ENCODE measurements at places on chromosomes 3 and 15. TPM values are rescaled to one million over a fixed set of nuclear protein-coding genes. Genes with fewer than 3 reads are reported as not detected.

GRCh38 chr3:80338366-80338765 is 570.6 kb upstream of the ROBO1 start:
- no peak for DNase-seq

DNA sequence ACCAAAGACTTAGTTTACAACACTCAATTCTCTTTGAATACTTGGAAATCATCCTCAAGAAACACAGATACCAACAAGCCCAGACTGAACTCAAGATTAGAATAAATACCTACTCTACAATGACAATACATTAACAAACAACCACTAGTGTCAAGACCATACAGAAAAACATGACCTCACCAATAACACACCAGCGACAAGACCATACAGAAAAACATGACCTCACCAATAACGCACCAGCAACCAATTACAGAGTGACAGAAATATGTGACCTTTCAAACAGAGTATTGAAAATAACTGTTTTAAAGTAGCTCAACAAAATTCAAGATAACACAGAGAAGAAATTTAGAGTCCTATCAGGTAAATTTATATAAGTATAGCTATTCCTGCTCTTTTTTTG is 876.0 kb downstream of the EPHA3 start:
- DNase-seq, result no peak

- no peak for DNase-seq
Observed at GRCh38 chr3:156952011-156952410, 125.9 kb downstream of the LEKR1 start.

DNA sequence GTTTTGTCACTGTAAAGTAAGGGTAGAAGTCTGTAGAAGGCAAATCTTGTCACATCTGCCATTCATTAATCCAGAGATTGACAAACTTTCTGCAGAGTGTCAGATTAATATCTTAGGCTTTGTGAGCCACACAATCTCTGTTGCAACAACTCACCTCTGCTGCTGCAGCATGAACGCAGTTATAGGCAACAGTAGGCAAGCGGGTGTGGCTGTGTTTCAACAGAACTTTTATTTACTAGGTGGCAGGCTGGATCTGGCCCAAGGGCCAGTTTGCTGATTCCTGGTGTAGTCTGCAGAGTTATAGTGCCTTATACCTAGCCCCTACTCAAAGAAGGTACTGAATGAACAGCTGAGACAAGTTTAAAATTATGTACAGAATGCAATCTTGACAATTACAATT is 396.7 kb downstream of the FOXP1 start:
- no peak for DNase-seq

- no peak for DNase-seq
Observed at GRCh38 chr15:91783451-91783850, 70.1 kb upstream of the SLCO3A1 start.

SPINK8 gene
- not detected for total RNA-seq

- DNase-seq, result no peak
Observed at GRCh38 chr15:51982013-51982769, 10.6 kb upstream of the LEO1 start.

- peak; percentile 46 for DNase-seq
Observed at GRCh38 chr3:126083511-126083912, 412 bp downstream of the SLC41A3 start.

DNA sequence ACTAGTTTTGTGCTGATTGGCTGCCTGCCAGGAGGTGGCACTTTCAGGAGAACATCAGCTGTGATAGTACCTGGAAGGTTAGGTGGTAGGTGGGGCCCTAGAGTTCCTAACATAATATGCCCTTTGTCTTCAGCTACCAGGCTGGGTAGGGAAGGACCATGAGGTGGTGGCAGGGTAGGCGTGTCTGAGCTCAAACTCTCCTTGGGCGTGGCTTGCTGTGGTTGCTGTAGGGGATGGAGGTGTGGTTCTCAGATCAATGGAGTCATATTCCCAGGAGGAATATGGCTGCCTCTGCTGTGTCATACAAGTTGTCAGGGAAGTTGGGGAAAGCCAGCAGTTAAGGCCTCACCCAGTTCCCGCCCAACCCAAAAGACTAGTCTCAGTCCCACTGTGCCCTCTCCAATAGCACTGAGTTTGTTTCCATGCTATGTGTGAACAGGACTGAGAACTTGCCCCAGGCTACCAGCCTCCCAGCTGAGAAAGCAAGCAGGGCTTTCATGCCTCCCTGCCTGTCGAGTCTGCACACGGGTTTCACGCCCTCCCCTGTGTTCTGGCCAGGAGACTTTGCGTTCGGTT is 107.7 kb downstream of the CHCHD4 start:
- DNase-seq, result no peak

WDR72 gene
- not detected for total RNA-seq

MAP6D1 gene
- total RNA-seq, result not detected

DNA sequence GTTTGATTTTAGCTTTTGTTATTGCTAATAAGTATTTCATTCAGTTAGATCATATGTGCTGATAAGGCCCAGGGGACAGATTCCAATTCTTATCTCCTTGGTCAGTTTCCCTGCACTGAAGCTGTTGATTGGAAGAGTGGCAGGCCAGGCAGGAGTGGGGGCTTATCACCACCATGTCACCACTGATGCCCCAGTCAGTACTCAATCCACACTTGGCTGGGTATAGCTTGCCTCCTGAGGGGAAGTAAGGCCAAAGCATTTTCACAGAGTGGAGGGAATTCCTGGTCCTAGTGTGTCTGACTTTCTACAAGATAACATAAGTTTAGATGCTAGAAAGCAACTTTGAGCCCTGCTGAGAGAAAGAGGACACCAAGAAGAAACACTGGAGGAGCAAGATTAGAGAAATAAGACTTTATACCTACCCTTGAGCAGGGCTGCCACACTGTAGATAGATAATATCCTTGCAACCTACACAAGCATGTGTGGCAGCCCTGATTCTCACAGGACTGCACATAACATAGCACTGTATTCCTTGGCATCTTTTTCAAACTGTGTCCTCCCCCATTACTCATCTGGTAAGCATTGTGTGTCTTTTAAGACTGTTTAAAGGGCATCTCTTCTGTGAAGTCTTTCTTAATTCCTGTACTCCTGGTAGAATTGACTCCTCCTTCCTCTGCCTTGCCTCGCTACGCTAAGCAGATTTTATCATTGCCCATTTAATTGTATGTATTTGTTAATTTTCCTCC is 24.3 kb downstream of the OXNAD1 start:
- no peak for DNase-seq

GRCh38 chr3:182220471-182220870 is 508.7 kb downstream of the SOX2 start:
- no peak for DNase-seq

SLC28A1 gene
- not detected for total RNA-seq

MKRN2OS gene
- total RNA-seq, result not detected

GRCh38 chr3:119795849-119796248 is 13.9 kb downstream of the NR1I2 start:
- DNase-seq, result no peak

GRCh38 chr3:175378348-175378747 is 519.2 kb downstream of the NAALADL2 start:
- DNase-seq, result no peak

GRCh38 chr15:57213862-57214261 is 162.4 kb upstream of the CGNL1 start:
- DNase-seq, result no peak

DNA sequence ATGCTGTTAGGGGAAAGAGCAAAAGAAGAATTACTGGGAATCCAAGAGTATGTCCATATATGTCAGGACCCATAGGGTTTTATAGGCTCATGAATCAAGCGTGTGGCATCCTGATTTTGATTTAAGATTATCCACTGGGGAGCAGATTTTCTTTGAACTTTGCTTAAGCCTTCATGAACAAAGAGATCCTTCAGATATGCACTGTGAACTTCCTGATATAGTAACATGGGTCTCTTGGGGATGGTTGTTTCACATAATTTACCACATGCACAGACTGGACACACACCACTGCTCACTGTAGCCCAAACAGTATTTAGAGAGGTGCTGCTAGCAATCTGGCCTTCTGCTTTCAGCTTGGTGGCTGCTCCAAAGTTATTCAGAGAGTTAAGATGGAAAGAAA is 200.9 kb upstream of the ZPLD1 start:
- no peak for DNase-seq

DNA sequence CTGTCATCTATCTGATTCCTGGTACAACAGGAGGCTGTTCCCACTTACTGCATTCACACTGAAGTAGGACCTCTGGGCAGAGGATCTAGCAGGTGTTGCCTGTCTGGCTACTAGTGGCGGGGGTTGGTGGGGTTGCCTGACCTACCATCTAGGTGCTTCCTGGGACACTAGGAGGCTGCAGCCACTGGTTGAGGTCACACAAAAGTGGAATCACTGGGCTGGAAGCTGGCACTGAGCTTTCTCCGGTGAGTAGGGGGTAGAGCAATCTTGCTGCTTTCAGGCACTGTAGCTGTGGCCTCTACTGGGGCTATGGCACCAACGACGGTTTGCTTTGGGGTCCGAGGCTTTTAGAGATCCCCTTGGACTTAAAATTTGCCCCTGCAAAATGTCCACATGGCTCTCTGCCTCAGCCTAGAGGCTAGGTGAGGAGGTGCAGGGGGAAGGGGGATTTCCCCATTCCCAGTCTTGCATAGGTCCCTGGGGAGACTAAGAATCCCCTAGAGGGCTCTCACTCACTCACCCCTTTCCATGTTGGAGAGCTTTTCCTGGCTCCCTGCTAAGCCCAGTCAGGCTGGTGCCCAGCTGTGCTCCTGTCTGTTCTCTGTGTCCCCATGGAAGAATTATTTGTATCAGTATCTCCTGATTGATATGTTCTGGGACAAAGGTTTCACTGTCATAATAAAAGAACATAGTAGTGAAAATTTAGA is 397.7 kb upstream of the EPHA6 start:
- no peak for DNase-seq

DNA sequence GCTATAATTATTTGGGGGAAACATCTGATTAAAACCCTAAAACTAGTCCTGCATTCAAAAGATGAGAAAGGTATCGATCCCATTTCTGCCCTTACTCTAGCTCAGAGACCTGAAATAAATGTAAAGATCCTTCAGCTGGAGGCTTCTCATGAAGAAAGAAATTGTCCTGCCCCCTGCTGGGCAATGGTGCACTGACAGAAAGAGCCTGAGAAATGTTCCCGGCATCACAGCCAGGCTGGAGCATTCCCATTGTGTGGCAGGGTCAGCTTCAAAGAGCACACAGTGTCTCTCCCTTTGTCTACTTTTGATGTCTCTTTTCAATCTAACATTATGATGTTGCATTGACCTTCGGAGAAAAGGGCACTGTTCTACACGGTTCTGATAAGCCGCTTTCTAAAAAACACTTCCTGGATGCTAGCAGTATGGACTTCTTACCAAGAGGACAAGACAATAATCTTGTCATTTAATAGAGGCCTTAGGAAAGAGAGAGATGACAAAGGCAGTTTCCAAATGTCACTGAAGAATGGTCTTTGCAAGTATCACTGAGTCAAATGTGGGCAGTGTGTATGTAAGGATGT is 287.5 kb downstream of the MAGI1 start:
- no peak for DNase-seq

DNA sequence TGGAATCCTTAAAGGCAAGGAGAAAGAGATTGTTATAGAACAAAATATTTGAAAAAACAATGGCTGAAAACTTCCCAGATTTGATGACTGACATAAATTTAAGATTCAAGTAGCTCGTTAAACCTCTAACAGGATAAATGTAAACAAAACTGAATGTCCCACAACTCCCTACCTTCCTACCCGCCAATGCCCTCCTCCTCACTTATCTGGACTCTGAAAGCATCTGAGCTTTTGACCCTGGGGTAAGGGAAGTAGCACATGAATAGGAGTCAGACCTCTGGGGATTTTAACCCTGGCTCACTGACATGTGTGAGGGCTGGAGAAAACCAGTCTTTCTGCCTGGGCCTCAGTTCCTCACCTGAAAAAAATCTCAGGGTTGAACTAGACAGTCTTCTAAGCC is 26.9 kb downstream of the CYP19A1 start:
- no peak for DNase-seq

- DNase-seq, result no peak
Observed at GRCh38 chr3:48521635-48522034, 17.7 kb upstream of the SHISA5 start.

DNA sequence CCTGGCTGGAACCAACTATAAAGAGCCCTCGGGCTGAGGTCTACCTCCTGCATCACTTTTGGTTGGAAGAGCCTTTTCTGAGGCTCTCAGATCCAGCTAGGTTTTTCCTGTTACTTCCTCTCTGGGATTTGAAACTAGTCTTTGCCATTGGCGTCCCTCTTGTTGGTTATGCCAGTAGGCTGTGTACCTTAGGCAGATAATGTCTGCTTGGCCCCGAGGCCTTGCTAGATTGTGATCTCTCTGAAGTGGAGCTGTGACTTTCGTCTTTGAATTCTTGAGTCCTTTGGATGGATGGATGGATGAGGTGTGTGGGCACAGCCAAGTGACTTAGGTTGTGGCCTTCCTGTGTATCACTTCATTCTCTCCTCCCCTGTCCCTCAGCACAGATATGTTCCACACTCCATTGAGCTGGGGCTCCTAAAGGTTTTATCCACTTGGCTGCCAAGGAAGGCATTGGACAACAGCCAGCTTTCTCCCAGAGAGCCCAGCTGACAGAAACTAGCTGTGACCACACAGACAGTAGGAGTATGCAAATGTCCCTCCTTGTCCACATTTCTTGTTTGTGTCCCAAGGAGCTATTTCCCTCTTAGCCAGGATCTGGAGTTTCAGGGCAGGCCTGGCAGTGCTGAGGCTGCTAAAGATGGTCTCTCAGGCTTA is 7.9 kb upstream of the DNAJC17 start:
- DNase-seq, result no peak

DNA sequence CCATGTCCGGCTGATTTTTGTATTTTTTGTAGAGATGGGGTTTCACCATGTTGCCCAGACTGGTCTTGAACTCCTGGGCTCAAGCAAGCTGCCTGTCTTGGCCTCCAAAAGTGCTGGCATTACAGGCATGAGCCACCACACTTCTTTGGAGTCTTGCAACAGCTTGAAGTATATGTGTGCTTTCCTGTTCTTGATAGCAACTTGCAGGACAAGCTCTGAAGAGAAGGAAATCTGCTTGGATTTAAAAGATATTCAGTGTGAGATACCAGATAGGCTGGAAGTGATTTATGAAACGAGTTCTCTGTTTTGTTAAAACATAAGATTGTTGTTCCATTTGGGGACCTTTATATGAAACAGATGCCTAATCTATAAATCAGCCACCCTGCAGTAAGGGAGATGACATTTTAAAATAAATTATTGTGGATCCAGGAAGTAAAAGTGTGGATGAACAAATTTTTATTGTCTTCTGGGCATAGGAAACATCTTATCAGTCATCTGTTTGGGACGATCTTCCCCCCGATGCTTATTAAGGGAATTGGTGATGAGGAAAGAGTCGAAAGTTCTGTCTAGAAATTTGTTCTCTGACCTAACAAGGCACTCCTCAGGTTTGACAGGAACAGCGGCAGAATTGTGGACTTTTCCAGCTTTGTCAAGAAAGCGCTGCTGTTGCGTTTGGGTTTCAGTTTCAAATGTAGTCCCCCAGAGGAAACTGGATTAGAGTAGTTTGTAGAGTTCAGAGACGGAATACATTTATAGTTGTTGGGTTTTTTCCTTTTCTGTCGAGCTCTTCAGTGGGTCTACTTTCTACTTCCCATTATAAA is 53.7 kb upstream of the MAGI1 start:
- DNase-seq, result no peak
